Stimulated activated effector memory CD8-positive, alpha-beta T cell treated with anti-CD3 and anti-CD28 coated beads, Interleukin-12 subunit alpha, Interleukin-12 subunit beta, amount 100 ng/mL, for 72 hours (primary cell): ENCODE measurements at places on chromosomes 6 and 20.
A peak's percentile ranks its signal among the peaks of the same experiment; 100 is the strongest.

DNA sequence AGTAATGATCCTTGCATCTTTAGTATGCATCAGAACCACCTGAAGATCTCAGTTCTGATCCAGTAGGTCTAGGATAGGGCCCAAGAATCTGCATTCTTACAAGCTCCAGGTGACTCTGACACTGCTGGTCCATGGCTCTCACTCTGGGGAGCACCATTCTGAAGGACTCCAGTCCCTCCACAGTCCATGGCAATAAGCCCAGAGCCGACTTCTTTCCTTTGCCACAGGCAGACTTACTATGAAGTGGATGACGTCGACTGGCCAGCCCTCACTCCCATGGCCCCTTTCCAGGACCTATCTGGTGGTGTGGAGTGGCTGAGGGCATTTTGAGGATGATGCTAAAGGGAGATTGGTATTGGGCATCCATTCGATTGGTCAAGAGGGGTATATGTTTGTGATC lies 21.8 kb upstream of the LY86 start:
- no peak for DNase-seq

DNA sequence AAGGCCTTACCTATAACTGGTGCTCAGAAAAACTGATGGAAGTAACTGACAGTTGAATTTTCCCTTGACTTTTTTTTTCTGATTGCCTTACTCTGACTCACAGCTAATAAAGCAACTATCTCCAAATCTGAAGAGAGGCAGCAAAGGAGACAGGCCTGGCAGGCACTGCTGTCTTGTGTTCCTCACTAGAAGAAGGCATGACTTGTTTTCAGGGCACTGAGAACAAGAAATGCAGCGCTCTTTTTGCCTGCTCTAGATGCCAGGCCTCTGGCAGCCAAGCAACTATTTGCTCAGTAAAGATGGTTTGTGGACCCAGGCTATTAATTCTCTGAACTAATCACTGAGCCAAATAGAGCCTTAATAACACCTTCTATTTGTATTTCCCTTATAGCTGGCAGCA lies 155.1 kb downstream of the PRDM13 start:
- DNase-seq: no peak

DNA sequence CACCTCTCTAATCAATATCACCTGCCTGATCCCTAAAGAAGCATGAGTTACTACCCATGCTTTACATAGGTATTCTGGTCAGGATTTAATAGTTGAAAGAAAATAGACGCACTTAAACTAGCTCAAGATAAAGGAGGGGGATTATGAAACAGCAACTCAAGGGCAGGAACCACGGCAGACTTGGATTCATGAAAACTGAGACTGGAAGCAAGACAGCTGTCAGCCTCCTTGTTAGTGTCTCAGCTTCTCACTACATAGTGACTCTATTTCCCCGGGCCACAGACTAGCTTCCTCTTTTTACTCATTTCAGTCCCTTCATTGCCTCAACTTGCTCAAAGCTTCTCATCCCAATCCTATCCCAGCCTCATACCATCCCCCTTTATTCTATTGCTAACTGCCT lies 4.3 kb upstream of the SH3BGRL2 start:
- no peak for DNase-seq

DNA sequence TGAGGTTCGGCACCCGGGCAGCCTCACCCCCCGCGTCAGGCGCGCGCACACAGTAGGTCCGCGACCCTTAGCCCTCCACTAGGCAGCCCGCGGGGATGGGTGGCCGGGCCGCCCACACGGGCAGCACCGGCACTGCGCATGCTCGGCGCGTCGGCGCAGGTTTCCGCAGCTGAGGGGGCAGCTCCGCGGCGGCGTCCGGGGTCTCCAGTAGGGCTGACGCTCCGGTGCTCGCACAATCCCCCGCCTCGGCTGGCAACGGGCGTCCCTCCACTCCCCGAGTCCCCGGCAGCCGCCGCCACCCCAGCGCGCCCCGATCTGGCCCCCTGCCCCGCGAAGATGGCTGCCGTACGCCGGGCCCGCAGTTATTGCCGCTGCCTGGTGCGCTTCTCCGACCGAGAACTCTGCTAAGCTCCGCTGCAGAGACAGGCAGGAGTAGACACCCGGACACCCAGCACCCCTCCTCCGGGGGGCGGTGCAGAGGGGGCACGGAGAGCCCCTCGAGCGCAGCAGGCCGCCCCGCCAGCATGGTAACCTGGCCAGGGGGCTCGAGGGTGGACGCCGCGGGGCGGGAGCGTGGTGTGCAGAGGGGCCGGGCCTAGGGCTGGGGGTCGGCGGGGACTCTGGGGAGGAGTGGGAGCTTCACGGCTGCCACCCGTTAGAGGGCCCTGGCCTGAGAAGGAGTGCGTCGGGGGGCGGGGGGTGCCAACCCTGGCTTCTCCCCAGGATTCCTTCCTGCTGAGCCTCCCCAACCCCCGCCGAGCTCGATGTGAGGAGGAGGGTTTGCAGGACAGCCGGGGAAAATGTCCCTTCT lies at the start of gene FBXO9:
FBXO9 (plus strand) TSS at position 139 of the 811 bp plus-strand sequence; CDS start at position 525, 386 bp downstream.
- peak; percentile 93 for DNase-seq

DNA sequence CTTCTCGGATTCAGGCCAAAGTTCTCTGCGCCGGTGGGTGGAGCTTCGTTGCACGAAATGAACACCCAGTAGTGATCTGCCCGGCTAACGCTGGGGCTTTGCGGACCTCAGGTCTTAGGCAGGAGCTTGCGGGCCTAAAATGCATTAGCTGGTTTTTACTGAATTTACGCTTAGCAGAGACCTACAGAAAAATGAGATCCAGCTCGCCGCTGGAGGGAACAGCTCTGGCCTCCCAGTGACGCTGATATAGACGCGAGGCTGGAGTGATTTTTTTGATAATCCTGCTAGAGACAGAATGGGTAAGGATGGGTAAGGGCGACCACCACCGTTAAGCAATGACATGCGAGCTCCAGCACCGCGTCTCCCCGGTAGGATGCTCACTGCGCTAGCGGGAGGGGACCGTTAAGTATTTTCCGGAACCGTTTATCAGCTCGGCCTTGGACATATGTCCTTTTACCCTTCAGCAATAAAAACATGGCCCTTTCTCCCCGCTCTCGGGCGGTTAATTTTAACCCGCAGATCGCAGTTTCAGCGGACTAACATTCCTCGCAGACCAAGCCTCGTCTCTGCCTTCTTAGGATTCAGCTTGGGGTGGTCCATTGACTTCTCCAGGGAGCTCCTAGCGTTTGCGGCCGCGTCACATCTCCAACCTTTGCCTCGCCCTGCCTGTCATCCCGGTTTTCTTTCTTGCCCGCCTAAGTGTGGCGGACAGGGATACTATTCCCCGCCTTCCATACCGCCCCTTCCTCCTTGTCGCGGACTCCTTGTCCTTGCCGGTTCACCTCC lies 109.3 kb downstream of the GPX5 start:
- no peak for DNase-seq

DNA sequence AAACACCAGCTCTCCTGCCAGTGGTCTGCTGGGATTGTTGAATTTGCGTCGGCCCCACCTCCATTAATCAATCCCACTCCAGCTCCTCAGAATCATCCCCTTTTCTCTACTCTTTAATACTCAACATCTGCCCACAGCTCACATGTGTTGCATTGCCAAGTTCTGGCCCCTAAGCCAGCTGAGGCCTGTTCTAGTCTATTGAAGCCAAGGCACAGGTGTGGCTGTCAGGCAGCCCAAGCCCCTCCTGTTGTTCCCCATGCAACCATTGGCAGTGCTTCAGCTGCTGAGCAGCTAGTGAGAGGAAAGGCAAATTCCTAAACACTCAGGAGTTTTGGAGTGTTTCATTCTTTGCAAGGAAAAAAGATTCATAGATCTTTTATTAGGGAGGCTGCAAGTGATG lies 128.0 kb upstream of the NT5E start:
- no peak for DNase-seq

DNA sequence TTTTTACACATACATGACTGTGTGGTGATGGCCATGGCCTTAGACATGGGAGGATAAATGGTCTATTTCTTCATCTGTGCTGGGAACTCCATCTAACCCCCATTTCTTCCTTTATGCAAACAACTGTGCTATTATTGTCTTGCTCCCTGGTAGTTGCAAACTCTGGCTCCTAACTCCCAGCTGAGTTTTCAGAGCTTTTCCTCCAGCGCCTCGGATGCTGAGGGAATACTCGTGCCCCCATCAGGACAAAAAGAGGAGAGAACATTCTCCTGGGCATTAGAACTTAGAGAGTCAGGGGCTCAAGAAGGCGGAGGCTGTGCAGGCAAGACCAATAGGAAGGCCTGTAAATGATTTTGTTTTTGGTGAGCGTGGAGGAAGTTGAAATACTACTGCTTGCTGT lies 2.1 kb downstream of the DAAM2 start:
- DNase-seq: no peak

DNA sequence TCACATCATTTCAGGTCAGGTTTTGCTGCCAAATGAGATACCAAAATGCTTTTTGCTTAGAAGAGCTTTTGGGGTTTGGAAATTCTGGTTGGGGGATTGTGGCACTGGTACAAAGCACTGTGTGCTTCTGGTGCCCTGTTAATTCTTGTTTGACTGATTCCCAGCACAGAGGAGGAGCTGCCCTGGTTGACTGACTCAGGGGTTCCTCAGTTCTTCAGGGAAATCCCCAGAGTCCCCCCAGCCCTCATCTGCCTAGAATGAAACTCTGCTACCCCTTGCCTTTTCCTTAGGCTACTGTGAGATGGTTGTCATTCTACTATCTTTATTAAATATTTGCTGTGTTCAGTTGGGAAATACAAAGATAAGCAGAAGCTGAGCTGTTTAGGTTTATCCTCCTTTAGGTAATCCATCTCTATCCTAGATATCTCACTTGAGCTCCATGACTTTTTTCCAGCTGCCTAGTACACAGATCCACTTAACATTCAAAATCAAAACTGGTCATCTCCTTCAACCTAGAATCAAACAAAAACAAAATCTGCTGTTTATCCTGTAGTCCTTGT lies 24.9 kb upstream of the TSPYL1 start:
- DNase-seq: no peak

GRCh38 chr6:2235777-2236495 lies 9.5 kb downstream of the GMDS start:
- DNase-seq: no peak

GRCh38 chr20:21395051-21395665 lies 2.2 kb downstream of the NKX2-4 start:
- no peak for DNase-seq

DNA sequence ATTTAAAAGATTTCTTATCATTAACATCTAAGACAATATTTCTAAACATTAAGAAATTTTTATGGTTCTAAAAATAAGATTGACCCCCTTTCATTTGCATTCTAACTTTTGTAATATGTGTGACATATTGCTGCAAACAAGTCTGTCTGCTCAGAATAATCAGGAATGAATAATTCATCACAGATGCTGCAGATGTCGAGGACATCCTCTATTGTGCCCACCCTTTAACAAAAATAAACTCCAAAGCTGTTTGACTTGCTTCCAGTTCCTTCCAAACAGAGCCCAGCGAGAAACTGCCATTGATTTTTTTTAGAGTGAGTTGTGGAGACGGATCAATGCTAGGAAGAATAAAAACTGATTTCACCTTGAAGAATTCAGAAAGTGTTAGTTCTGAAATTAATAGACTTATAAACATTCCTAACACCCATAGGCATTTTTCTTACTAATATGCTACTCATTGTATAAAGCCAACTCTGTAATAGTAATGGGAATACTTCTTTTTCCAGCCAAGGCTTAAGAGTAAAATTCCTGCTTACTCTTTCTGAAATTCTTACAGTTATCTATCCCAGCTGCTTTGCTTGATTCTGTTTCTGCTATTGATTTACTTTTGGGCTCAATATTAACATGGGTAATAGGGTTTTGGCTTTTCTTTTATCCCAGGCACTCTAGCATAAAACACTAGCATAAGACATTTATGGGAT lies 244.8 kb upstream of the FAM83B start:
- DNase-seq: no peak

GRCh38 chr20:58447511-58448391 lies 58.7 kb downstream of the VAPB start:
- DNase-seq: no peak

- DNase-seq: no peak
These were observed 133.7 kb downstream of the RCAN2 start for GRCh38 chr6:46357591-46357990.

GRCh38 chr6:139960671-139961070 lies 586.2 kb upstream of the CITED2 start:
- DNase-seq: no peak

GRCh38 chr6:25302677-25303128 lies 23.5 kb downstream of the CARMIL1 start:
- DNase-seq: no peak

GRCh38 chr6:135527960-135528249 lies 30.4 kb upstream of the AHI1 start:
- no peak for DNase-seq

DNA sequence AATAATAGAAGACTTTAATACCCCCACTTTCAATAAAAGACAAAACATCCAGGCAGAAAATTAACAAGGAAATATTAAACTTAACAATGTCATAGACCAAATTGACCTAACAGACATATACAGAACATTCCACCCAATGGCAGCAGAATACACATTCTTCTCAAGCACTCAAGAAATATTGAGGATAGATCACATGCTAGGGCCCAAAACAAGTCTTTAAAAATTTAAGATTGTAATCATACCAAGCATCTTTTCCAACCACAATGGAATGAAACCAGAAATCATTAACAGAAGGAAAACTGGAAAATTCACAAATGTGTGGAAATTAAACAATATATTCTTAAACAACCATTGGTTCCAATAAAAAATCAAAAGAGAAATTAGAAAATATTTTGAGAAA lies 161.0 kb downstream of the COL12A1 start:
- no peak for DNase-seq

GRCh38 chr6:168418711-168419121 lies 22.3 kb upstream of the SMOC2 start:
- no peak for DNase-seq

GRCh38 chr6:157585274-157586087 lies 204.5 kb downstream of the ZDHHC14 start:
- no peak for DNase-seq

DNA sequence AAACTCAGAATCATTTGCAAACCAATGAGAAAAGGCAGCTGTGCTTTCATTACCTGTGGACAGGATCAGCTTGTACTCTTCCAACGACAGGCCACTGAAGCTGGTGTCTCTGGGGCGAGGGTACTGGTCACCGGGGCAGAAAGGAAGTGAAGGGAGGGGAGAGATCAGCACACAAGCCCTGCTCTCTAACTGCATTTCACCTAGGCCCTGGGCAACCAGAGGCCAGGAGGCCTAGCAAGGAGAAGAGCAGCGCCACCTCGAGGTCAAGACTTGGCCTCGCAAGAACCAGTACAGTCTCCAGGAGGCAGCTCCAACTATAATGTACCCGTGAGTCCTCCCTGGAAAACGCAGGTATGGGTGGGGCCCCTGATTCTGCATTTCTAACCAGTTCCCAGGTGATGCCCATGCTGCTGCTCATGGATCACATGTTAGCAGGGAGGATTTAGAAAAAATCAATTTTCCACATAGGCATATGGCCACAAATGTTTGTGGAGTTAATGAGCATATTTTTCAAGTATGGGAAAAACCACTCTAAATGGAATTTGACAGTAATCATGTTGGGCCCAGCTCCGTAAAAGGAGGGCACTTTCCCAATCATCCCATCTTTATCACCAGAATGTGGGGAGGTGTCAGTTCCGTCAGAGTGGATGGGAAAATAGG lies 11.0 kb downstream of the UQCC2 start:
- DNase-seq: peak; percentile 74

- DNase-seq: no peak
These were observed 53.7 kb downstream of the GFOD1 start for GRCh38 chr6:13433709-13434121.
